B cell (primary cell): ENCODE measurements at places on chromosomes 4 and X.

DNA sequence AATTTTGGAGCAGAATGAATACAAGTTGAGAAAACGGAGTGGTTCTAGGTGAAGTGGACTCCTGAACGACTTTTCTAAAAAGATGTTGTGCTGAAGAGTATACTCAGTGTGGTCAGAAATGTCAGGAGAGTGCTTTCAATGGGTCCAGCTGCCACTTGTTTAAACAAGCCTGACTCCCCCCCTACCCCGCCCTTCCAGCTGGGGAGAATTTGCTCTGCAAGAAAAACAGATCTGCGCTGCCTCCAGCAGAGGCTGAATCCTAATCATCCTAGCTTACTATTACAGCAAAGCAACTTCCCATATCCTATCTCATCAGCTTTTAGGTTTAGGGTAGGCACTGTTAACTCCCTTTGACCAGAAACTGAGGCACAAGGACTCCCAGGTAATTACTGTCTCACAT lies 1.9 kb downstream of the MAP3K15 start:
- DNase-seq: no peak

- DNase-seq: no peak
Observed at GRCh38 chr4:3287271-3287971, 5.4 kb upstream of the RGS12 start.

GRCh38 chr4:66606908-66607307 lies 936.6 kb upstream of the EPHA5 start:
- no peak for DNase-seq

DNA sequence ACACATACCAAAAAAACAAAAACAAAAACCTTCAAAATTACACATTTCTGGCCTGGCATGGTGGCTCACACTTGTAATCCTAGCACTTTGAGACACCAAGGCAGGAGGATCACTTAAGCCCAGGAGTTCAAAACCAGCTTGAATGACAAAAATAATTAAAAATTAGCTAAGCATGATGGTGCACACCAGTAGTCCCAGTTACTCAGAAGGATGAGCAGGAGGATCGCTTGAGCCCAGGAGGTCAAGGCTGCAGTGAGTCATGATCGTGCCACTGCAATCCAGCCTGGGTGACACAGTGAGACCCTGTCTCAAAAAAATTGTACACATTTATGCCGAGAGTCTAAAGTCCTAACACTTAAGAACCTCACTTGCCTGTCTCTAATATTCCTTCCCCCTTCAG lies 18.3 kb downstream of the SLC39A8 start:
- DNase-seq: no peak

DNA sequence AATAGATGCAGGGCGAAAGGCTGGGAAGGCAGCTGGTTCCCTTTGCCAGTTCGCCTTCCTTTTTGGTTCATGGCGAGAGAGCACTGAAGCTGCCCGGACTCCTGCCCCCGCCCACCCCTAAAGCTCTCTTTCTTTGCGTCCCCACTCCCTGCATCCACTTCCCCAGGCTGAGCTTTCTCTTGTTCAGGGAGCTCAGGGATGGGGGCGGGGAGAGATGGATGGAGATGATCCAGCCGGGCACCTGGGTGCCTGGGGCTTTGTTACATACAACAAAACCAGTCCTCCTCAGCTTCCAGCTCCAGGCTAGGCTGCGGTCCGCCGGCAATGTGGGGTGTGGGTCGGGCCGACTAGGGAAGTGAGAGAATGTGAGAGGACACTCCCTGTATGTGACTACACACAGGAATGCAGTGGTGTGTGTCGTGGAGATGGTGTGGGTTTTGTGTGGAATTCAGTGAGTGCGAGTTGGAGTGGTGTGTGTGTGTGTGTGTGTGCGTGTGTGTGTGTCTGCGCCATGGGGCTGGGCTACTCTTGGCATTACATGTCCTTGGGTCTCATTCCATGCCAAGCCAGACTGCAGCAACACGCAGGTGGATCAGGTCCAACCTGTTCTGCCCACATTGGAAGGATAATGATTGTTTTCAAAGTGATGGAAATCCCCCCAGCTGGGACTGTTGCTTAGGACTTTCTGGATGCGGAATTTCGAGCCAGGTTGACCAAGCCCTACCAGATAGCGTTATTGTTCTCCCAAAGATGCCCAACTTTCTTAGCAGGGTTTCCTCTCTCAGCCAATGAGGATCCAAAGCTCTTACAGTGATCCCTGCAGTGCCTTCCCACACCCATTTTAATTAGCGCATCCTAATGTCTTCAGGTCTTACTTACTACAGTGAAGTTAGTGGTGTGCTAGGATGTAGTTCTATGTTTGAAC lies 149.4 kb upstream of the CHRDL1 start:
- DNase-seq: no peak

DNA sequence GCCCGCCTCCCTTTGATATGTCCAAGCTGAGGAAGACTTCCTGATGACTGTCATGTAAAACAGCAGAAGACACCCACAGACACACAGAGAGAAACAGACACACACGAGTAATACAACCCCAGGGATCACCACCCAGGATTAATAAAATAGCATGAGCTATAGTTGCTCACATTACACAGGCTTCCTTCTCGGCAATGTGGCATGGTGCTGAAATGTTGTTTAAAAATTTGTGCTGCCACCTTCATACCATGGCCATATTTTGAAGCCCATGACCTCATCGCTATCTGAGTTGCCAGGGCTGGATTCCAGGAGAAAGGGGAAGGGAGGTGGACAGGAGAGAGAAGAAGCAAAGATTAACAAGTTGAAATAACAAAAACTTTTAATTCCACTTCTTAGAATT lies 111.7 kb downstream of the SYNPO2 start:
- DNase-seq: no peak

- DNase-seq: no peak
Observed at GRCh38 chr4:121299367-121299766, 81.5 kb downstream of the QRFPR start.

DNA sequence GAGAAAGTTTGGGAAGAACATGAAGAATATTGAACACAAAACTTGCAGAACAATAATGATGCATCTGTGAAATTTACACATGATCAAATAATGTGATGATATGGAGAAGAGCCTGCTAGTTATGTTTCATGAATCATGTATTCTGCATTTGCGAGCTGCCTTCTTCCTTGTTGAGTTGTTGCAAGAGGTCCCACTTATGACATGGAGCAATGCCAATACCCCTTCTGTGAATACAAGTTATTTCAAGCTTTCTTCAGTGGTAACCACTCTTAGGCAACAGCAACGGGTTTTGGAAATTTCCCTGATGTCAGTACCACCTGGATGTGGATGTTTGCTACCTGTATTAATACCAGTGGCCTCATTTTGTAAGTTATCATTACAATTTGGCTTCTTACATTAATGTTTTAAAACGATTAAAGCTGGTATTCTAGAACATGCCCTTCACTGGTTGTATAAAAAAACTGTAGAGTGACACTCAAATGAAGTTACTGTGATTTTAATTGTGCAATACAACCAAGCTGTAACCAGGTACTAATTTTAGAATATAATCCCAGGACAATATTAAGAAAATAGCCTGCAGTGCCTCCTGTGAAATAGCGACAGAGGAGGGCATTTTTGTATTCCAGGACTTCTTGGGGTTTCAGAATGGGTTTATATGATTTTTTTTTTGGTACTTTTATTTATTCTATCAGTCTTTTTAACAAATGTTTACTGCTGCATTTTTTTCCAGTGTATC lies 25.3 kb downstream of the IQCM start:
- no peak for DNase-seq

GRCh38 chr4:2915789-2916188 lies 47.4 kb downstream of the NOP14 start:
- DNase-seq: no peak

DNA sequence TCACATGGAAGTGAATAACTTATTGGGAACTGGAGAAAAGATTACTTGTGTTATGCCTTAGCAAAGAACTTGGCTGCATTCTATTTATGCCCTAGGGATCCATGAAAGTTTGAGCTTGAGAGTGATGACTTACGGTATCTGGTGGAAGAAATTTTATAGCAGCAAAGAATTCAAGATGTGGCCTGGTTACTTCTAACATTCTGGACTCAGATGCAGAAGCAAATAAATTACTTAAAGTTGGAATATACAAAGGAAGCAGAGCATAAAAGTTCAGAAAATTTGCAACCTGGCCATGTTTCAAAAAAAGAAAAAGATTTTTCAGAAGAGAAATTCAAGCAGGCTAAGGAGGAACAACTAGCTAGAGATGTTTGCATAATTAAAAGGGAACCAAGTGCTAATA lies 252.3 kb upstream of the WDFY3 start:
- no peak for DNase-seq

DNA sequence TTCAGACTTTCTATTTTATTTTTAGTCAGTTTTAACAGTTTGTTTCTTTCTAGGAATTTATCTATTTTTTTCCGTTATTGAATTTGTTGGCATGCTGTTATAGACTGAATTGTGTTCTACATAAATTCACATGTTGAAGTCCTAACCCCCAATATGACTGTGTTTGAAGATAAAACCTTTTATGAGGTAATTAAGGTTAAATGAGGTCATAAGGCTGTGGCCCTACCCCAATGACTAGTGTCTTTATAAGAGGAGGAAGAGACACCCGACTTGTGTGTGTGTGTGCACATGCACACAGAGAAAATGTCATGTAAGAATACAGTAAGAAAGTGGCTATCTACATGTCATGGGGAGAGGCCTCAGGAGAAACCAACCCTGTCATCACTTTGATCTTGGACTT lies 146.3 kb downstream of the BRWD3 start:
- no peak for DNase-seq

DNA sequence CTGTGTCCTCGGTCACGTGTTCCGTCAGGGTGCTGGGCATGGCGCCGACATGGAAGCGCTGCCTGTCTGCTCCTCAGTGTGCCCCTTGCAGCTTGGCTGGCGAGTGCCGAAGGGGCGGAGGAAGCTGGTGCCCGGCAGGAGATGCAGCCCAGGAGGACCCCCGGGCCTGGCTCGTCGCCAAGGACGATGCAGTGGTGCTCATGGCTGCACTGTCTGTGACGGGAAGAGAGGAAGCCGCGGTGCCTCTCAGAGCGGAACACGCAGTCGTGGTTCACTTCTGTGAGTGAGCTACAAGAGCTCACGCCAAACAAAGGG lies 38.1 kb downstream of the FGFRL1 start:
- no peak for DNase-seq

DNA sequence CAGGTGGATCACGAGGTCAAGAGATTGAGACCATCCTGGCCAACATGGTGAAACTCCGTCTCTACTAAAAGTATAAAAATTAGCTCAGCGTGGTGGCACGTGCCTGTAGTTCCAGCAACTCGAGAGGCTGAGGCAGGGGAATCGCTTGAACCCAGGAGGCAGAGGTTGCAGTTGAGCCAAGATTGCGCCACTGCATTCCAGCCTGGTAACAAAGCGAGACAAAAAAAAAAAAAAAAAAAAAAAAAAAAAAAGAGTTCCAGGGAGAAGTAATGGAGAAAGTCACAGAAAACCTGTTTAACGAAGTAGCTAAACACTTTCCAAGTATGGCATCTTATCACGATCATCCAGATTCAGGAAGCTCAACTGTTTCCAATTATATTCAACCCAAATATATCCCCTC lies 10.9 kb downstream of the KLHL4 start:
- no peak for DNase-seq

GRCh38 chr4:182111586-182111985 lies 131.6 kb upstream of the TENM3 start:
- no peak for DNase-seq

DNA sequence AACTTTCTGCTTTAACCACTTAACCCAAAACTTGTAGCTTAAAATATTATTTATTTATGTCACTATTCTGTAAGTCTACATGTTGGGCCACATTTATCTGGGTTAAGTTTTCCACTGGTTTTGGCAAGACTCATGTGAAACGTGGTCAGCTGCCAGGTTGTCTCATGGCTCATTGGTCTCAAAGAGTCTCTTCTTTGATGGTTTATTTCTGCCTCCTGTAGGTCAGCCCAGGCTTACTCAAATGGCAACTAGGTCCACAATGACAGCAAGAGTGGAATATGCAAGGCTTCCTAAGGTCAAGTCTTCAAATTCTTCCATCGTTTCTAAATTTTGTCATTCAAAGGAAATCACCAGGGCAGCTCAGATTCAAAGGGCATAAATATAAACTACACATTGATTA lies 828.7 kb downstream of the PCDH7 start:
- DNase-seq: no peak

- no peak for DNase-seq
Observed at GRCh38 chr4:106334741-106335470, 18.6 kb downstream of the AIMP1 start.

- no peak for DNase-seq
Observed at GRCh38 chrX:6227453-6227835, 1.2 kb downstream of the NLGN4X start.

DNA sequence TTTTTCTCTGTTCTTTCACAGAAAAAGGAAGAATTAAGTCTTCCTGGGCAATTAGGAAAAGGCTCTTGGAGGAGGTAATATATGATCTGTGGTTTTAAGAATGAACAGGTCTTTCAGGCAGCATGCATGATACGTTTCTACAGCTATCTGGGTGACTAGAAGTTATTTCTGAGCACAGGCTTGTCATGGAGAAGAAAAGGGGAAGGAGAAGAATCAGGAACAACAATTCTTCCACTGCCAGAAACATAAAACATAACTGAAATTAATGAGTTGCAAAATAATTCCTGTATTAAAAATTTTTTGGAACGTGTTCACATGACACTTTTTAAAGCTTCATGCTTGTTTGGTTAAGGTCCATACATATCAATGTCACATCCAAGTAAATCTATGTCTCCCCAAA lies 17.7 kb upstream of the STIM2 start:
- DNase-seq: no peak

DNA sequence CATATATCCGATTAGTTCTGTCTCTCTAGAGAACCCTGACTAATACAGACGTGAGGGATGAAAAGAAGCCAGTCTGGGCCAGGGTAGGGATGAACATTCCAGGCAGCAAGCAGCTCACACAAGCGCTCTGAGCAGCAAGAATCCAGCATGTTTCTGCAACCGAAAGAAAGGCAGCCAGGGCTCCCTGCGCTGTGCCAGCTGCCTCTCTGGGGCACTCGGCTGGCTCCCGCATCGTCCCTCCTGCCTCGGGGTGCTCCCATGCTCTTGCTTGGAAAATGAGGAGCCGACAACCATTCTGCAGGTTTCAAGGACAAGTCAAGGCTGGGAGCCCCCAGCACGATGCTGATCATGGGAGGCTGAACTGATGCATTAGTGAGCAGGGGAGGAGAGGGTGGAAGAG lies 7.0 kb downstream of the JAKMIP1 start:
- no peak for DNase-seq

DNA sequence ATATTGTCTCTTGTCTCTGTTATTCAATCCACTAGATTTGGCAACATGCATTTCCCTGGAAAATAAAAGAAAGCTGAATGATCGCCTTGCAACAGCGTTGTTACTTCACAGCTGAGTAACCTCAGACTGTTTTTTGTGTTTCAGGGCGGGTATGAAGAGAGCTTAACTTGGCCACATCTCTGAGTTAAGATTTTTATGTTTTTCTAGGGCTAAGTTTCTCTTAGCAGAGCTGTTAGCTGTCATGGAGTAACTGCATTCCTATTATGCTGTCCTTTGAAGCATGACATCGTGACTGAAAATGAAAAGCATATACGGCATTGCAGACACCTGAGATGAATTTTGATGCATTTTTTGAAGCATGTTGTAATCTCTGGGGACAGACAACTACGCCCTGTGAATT lies 1798.9 kb downstream of the PCDH7 start:
- DNase-seq: no peak

- no peak for DNase-seq
Observed at GRCh38 chrX:69022430-69022829, 142.8 kb downstream of the PJA1 start.

- DNase-seq: no peak
Observed at GRCh38 chr4:47031011-47031678, at the start of gene GABRB1. TSS of gene GABRB1 (plus strand) at chr4:47031567.
